ENCODE measurements at places on chromosomes 12 and 14.

GRCh38 chr12:58701536-58701935 lies 218.8 kb downstream of the LRIG3 start:
- no peak for DNase-seq

GRCh38 chr12:51036279-51036678 lies 10.1 kb upstream of the SLC11A2 start:
- no peak for DNase-seq

- no peak for DNase-seq
These were observed 41.8 kb downstream of the VEZT start for GRCh38 chr12:95259368-95259767.

DNA sequence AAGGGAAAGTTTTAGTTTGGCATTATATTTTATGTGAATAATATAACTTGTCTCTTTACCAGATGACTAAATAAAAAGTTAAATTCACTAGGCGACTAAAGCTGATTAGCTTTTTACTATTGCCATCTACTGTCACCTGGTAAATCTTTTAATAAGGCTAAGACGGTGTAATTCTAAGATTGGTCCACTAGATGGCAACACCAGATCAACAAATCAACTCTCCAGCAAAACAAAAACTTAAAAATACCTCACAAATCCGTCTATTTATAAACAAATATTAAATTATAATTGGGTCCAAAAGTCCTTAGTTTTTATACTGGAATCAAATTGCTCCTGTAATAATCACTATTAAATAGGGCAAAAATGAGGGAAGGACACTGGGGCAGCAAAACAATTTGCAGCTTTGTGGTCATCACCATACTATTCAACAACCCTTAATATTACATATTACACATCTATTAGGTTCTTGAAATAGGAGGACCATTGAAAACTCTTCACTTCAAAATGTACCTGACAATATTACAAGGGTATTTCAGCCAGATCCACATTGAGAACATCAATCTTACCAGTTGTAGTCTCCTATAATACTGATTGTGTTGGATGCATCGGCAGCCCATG lies 47.9 kb downstream of the GALC start:
- DNase-seq: peak; percentile 75

DNA sequence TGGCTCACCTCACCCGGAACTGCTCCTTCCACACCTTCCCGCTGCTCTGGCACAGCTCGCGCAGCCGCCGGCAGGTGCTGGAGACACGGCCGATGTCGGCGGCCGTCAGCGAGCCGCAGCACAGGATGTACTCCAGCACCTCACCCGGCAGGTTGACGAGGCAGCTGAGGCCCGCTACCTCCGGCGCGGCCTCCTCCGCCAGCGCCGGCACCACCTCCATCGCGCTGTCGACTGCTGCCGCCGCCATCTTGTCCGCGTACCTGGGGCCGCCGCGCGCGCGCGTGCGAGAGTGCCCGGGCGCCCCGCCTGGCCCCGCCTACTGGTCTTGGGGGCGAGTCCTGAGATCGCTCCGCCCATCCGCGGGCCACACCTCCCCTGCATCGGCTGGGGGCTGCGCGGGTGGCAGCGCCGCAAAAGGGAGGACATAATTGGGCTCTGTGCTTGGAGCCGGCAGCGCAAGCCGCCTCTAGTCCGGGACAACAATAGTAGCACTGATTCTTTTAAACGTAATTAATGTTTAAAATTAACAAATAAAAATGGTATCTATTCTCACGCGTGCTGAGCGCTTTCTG lies at the start of gene FBXO21:
Gene FBXO21, minus strand, starts transcription at position 261 of the 572 bp plus-strand sequence. Its CDS starts 14 bp downstream, at position 247.
- peak; percentile 83 for DNase-seq

DNA sequence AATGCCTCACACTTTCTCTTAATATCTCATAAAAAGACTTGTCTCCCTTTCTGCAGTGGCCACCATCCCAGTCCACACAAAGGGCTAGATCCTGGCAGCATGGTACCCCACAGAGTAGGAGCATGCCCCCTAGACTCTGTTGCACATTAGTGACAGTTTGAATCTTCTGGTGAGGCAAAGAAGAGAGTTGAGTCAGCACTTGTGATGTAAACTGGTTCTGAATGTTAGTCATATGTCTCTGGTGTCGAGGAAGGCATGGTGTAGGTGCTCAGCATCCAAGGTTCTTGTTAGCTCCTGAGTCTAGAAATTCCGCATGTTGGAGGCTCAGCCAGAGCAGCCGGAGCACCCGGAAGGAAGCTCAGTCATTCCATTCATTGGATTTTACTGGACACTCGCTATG lies 9.8 kb downstream of the TTC9 start:
- DNase-seq: no peak

DNA sequence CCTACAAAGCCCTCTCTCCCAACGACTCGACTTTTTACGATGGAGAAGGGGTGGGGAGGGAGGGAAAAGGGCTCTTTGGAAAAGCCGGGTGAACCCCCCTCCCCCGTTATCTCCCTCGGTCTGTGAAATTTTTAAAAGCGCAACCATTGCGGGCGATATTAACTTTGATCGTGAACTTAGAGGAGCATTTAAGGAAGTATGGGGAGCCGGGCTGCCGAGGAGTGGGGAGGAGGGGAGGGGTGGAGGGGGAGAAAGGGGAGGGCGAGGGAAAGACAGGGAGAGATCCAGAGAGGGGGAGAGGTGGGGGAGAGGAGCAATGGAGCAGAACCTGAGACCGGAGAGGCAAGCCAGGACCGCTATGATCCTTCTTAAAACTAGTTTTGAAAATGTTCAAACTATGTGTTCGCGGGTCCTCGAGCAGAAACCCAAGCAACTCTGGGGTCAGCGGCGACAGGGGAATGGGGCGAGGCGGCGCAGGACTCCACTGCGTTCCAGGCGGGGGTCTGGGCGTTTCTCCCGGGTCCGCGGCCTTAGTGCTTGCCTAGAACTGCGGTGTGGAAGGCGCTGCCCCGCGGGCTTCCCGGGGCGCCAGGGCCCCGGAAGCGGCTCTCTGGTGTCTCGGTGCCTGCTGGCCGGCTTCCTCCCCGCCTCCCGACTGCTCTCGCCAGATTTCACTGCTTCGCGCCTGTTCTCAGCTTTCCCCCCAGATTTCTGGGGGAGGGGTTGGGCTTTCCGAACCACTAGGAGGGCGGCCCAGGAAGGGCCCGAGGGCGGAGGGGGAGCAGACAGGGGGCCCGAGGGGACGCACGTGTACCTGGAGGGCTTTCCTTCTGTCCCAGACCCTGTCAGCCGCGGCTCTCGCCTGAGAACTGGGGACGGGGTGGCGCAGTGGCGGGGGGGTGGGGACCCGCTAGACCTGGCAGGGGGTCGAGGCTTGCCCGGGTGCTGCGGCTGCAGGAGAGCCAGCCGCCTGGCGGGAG lies at the start of gene HOTAIR:
Gene HOTAIR, minus strand, starts transcription at position 871 of the 980 bp plus-strand sequence.
- DNase-seq: no peak

GRCh38 chr12:131671871-131672270 lies 39.0 kb upstream of the SFSWAP start:
- no peak for DNase-seq

DNA sequence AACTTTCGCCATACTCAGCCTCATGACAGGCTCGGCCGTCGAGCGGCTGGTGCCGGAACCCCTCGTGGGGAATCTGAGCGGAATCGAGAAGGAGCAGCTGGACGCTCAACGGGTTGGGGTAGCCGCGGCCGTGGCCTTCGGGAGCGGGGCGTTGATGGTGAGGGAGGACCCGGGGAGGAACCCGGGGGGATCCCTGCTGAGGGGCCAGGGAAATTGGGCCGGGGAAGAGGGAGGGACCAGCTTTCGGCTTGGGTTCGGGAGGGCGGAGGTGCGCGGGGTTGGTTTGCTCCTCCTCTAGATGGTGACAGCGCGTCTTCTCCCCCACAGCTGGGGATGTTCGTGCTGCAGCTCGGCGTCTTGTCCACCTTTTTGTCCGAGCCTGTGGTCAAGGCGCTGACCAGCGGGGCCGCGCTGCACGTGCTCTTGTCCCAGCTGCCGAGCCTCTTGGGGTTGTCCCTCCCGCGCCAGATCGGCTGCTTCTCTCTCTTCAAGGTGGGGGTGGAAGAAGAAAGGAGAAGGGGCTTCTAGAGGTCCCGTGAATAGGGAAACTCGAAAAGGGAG lies 9.8 kb downstream of the ARHGEF25 start:
- DNase-seq: no peak

- no peak for DNase-seq
These were observed 71.4 kb upstream of the GPR68 start for GRCh38 chr14:91315844-91316267.

GRCh38 chr12:12976366-12976765 lies 23.7 kb downstream of the HEBP1 start:
- no peak for DNase-seq

DNA sequence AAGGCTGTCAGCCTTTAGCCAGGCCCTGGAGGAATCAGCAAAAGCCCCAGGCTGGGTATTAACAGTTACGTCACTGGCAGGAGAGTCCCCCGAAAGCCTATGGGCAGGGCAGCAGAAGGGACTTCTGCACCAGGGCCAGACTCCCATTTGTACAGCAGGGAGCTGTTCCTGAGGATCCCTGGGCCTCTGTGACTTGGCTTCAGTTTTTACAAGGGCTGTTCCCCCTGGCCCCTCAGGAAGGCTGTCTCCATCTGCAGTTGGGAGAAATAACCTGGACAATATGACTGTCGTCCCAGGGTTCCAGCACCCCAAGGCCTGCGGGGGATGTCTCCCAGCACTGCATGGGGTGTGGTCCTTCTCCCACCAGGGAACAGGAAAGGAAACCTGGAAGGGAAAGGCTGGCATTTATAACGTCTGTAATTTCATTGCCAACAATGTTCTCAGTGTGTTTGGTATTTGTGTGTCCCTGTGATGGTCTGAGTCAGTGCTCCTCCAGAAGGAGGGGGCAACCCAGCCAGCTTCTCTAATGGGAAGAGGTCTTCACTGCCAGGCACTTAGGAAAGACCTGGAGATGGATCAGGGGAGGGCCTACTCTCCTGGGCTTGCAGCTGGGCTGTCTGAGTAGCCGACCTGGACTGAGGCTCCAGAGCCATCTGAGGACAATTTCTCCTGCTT lies 42.4 kb downstream of the ERH start:
- no peak for DNase-seq

GRCh38 chr12:10690906-10691305 lies 17.1 kb upstream of the STYK1 start:
- no peak for DNase-seq

DNA sequence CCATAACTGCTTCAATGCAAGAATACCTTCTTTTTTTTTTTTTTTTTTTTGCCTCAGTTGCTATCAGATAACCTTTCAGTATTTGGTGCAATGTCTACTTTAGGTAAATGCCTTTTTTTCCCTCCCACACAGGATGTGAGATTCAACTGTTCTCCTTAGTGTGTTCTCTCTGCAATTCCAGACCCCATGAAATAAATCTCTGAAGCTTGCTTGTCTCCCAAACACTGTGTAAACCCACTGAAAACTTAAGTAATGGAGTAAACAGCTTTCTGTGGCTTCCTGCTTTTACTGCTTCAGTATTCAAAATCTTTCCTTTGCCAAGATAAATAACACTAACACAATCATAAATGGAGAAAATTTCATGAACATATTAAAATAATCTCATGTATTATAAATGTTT lies 55.8 kb upstream of the CLEC14A start:
- no peak for DNase-seq

- peak; percentile 50 for DNase-seq
These were observed 101.5 kb downstream of the KICS2 start for GRCh38 chr12:64120568-64120967.

DNA sequence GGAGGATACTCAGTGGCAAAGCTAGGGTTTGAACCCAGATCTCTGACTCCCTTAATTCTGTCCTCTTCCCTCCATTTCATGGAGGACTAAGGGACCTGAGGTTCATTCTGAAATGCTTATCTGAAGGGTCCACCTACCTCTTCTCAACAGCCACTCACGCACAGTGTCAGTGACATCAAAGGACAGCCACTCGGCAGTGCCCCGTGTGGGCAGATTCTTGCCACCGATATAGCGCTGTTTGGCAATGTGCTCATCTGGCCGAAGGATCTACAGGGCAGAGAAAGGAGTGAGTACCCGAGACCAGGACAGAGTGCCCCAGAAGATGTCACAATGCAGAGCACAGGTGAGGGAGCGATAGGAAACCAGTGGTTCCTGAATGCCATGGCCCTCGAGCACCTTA lies 10.8 kb downstream of the TGFB3 start:
- no peak for DNase-seq
